Activated T-cell treated with anti-CD3 and anti-CD28 coated beads, Interleukin-2, amount 50 U/mL, for 48 hours (primary cell): ENCODE measurements at places on chromosomes 3 and 15.
A peak's percentile ranks its signal among the peaks of the same experiment; 100 is the strongest.

GRCh38 chr3:194465920-194466570 is 20.8 kb downstream of the ATP13A3 start:
- DNase-seq = no peak

GRCh38 chr3:147758771-147759170 is 349.6 kb downstream of the ZIC1 start:
- no peak for DNase-seq

DNA sequence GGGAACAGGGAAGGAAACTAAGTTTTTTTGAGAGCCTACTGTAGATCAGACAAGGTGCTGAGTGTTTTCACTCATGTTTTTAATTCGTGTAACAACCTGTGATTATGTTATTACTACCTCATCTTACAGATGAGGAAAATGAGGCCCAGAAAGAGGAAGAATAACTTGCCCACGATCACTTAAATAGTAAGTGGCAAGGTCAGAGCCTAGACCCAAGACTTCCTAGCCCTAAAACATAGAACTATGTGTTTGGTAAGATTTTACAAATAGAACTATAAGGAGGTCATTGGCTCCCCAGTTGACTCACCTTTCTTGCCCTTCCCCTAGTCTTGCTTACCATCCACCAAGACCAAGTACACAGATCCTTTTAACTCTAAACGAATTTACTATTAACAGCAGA is 13.7 kb downstream of the SENP8 start:
- no peak for DNase-seq

DNA sequence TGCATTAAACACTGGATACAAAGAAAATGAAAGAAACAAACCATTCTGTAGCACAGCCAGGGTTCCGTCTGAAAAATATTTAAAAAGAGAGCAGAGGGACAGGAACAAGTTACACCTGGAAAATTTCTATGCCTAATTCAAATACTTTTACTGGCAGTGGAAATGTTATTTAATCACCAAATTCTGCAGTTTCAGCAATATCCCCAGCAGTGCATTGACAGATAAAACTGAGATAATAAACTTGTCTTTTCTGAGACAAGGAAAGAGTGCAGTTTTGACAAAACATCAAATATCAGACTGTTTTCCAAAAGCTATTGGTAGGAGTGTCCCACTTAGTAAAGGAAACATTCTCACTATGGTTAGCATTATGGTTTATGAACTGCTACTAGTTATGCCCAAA is 173.4 kb upstream of the FAM3D start:
- DNase-seq = no peak

DNA sequence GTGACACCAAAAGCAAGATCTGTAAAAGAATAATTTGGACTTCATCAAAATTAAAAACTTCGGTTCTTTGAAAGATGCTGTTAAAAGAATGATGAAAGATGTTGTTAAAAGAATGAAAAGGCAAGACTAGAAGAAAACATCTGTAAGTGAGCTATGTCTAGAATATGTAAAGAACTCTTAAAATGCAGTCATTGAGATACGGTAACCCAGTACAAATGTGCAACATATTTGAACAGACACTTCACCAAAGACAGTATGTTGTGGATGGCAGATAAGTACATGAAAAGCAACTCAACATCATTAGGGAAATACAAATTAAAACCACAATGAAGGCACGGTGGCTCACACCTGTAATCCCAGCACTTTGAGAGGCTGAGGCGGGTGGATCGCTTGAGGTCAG is 139.5 kb downstream of the LRIG1 start:
- no peak for DNase-seq

DNA sequence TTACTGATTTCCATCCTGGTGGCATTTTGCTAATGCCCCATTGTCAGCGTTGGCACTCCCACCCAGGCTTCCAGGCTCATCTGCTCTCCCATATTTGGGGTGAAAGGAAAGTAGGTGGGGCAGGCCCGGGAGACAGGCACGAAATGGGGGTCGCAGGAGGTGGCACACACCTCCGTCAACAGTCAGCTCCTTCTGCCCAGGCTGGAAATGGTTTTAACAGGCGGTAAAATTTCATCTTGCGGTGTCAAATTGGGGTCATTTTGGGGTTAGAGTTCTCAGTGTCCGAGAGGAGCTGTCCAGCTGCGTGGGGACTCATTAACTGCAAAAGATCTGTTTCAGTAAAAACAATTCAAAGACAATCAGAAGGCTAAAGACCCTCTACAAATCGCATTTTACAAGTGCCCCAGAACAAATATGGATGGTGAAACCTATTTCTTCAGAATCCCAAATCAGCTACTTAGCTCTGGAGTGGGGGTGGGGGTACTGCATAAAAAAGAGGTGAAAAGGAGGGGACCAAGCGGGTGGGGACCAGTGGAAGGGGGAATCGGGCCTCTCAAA is 4.2 kb upstream of the MEIS2 start:
- DNase-seq = no peak

- no peak for DNase-seq
Observed at GRCh38 chr15:84104853-84105252, 130.7 kb upstream of the GOLGA6L4 start.

- no peak for DNase-seq
Observed at GRCh38 chr3:104582092-104582491, 784.6 kb upstream of the ALCAM start.

GRCh38 chr3:123758081-123758564 is 126.0 kb downstream of the MYLK start:
- DNase-seq = no peak

DNA sequence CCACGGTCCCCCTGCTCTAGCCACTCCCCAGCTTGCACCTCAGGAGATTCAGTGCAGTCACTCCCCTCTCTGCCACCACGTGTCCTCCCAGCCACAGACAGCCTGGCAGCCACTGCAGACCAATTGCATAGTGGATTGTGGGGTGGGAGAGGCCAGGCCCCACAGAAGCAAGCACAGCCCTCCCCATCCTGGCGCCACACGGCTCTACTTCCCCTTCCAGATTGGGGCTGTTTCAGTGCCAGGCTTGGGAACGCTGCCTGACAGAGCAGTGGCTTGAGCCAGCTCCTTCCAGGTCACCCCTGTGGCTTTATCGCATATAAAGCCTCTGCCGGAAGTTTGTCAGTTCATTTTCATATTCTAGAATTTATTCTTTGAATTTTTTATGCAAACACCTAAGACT is 90.7 kb downstream of the TMEM266 start:
- no peak for DNase-seq

DNA sequence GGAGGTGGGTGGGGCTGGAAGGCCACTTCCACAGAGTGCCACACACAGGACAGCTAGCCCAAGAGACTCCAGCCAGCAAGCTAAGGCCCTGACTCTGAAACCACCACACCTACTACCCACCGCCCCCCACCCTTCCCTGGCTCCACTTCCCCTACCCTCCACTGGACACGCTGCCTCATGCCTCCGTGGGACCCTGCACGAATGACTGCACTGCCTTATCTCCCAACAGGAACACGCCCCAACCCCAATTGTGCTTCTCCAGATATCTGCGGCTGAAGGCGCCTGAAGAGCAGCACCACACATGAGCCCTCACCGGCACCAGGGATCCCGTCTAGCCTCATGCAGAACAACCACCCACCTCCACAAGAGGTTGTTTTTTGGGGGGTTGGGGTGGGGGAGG is 2.7 kb downstream of the LINGO1 start:
- DNase-seq = no peak

GRCh38 chr3:197528190-197528589 is 27.6 kb downstream of the BDH1 start:
- no peak for DNase-seq

DNA sequence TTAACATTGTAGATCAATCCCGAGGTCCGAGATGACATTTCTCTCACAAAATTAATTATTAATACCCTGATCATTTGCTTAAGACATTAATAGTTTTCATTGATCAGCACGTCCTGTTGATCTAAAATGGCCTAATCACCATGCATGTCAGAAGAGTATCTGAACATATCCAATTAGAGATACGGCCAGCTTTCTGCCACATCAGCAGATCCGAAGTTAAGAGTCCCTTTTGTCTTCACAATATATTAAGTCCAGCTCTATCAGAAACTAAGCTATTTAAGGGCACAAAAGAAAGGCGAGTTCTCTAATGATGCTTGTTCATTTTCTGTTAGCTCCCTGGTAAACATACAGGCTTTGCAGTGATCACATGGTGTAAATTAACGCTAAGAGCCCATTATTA is 470.3 kb downstream of the CNTN4 start:
- no peak for DNase-seq

DNA sequence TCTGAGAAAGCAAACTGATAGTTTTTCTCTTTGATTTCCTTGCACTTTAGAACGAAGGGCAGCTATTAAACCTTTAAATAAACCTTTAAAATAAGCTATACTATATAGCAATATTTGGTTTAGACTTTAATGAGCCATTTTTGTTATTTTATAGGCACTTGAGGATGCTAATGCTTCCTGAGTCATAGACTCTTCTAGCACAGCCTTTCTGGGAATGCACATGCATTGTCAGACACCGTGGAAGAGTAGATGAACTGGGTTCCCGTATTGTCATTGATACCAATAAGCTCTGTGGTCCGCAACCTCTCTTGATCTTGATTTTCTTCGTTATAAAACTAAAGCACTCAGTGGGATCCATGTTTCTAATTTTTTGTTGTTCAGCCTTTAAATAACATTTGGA is 27.6 kb downstream of the CERS3 start:
- DNase-seq = no peak

DNA sequence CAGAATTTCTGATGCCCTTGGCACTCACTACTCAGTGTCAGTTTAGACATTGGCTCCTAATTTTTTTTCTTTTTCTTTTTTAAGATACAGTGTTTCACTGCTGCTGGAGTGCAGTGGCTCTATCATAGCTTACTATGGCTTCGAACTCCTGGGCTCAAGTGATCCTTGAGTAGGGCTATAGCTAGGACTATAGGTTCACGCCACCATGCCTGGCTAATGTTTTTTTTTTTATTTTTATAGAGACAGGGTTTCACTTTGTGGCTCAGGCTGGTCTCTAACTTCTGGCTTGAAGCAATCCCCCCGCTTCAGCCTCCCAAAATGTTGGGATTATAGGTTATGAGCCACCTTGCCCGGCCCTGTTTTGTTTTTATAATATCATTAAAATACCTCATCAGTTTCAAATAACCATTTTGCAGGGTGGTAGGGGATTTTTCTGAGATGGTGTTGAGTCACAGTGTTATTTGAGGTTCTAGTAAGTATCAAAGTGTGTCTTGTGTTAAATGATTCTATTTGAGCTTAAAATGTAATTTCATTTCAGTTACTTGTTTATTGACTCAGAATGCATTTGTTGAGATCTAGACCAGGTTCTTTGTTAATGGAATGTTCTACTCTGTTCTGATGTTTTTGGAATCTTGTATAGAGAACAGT is 7.0 kb downstream of the FNDC3B start:
- DNase-seq = no peak

- DNase-seq = no peak
Observed at GRCh38 chr15:74212494-74212893, 9.9 kb upstream of the STRA6 start.

- DNase-seq = no peak
Observed at GRCh38 chr3:147538034-147538433, 128.9 kb downstream of the ZIC1 start.

- no peak for DNase-seq
Observed at GRCh38 chr3:143165211-143165610, 45.6 kb downstream of the CHST2 start.

DNA sequence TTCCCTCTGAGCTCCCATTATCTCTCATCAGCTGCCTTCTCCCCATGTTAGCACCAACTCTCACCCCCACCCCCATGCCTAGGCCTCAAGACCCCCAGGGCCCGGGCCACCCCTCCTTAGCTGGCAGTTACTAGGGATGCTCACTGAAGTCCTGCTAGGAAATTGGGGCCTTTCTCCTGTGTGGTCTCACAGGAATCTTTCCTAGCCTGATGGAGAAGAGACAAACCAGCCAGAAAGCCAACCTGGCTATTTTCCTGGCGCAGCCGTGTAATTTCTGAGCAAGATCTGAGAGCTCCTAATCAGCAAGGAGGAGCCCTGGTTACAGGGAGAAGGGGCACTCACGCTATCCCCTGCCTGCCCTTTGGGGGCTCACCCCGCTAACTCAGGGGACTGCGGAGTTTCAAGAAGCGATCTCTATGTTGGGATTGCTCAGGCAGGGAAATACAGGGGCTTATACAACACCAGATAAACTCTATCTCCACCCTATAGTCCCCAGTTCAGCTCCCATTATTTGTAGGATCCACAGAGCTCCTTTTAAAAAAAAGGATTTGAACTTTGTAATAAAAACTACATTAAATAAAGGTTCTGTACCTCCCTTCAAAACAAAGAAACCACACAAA is 25.2 kb downstream of the NR2F2 start:
- no peak for DNase-seq

- DNase-seq = no peak
Observed at GRCh38 chr15:35136321-35137189, 51.5 kb upstream of the NANOGP8 start.

DNA sequence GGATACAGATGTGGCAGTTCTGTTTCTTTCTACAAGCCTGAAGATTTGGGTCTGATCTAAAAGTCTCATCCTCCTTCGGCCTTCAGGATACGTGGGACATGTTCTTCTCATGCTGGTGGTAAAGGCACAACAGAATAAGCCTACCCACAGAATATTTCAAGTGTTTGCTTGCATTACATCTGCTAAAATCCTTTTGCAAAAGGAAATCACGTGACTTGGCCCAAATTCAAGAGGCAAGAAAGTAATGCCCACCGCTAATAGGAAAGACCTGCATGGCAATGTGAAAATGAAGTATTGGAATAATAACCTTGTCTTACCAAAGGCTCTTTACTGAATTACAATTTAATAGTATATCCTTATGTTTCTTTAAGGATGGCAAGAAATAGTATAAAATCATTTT is 439.9 kb upstream of the TGFBR2 start:
- DNase-seq = no peak

- DNase-seq = no peak
Observed at GRCh38 chr15:47551079-47551478, 166.2 kb upstream of the SEMA6D start.

DNA sequence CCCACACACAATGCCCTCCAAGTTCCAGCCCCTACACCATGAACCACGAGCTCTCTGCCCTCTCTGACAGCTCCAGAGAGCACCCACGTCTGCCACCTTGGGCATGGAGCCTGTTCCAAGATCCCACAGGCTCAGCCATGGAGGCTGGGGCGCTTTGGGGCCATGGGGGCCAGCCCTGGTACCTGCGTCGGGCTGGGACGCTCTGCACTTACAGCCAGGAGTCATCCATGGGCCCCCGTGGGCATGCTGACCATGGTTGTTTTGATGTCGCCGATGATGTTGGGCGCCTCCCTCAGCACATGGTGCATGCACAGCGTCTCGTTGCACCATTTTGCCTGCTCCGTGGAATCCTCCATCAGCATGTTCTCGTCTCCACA is 51.9 kb upstream of the UBE2Q2 start:
- peak; percentile 9 for DNase-seq

GRCh38 chr3:66577426-66578203 is 76.8 kb upstream of the LRIG1 start:
- no peak for DNase-seq

- no peak for DNase-seq
Observed at GRCh38 chr3:33940736-33941135, 142.3 kb downstream of the PDCD6IP start.

GRCh38 chr3:34782871-34783270 is 856.5 kb upstream of the ARPP21 start:
- DNase-seq = no peak
